Stimulated activated CD8-positive, alpha-beta memory T cell treated with anti-CD3 and anti-CD28 coated beads, Interleukin-4, amount 100 ng/mL, for 1 hour (primary cell): ENCODE measurements at places on chromosomes 12 and 14.

- DNase-seq: no peak
These were observed at the start of gene ACVRL1 for GRCh38 chr12:51907083-51907855. TSS of gene ACVRL1 (plus strand) at chr12:51907504. CDS start at chr12:51912475, 4,971 bp downstream.

GRCh38 chr14:39984323-39984722 lies 552.1 kb upstream of the FBXO33 start:
- no peak for DNase-seq

DNA sequence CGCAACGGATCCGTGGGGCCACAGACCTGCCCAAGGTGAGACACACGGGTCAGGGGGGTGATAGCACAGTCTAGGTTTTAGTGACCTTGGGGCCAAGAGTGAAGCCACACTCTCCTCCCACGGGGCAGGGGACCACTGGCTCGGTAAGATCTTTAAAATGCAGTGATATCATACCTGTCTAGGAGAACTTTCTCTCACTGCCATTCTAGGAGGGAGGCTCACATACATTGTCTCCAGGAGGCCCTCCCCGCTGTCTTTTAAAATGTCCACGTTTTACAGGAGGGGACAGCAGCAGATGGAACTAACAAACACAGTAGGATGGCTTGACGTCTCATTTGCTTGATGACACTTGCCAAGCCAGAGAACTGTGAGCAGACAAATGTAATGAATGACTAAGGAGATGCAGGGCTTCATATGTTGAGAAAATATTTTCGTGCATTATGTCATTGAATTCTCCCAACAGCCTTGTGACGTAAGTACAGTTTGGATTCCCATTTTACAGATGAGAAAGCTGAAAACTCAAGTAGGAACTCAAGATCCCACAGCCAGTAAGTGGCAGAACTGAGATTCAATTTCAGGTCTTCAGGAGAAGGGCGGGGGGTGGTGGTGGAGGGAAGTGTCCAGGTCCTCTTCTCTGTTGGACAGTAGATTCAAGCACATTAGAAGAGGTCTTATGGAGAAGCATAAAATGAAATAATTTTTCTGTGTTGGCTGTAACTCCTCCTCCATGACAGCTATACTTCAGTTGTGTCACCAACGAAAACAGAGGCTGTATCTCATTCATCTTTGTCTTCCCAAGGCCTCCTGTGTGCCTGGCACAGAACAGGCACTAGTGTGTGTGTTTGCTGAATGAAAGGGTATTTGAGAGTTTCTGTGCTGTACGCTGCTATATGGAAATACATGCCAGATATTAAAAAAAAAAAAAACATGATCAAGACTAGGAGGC lies 2.1 kb downstream of the VASH1 start:
- no peak for DNase-seq

GRCh38 chr14:96693987-96694386 lies 103.2 kb upstream of the VRK1 start:
- no peak for DNase-seq

DNA sequence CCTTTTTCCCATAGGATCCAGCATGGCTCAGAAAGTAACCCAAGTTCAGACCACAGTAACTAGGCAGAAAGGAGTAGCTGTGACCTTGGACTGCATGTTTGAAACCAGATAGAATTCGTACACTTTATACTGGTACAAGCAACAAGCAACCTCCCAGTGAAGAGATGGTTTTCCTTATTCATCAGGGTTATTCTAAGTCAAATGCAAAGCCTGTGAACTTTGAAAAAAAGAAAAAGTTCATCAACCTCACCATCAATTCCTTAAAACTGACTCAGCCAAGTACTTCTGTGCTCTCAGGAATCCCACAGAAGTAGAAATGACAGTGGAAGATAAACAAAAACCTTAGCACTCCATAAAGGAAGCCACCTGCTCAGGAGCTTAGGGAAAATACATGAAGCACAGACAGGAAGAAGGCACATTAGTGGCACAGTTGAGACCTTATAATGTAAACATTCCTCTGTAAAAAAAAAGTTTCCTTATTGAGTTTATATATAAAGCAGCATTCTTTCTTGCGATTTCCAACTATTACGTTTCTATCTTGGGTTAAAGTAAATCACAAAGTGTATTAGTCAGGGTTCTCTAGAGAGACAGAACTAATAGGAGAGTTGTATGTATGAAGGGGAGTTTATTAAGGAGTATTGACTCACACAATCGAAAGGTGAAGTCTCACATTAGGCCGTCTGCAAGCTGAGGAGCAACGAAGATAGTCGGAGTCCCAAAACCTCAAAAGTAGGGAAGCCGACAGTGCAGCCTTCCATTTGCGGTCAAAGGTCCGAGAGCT lies 398.4 kb downstream of the DAD1 start:
- no peak for DNase-seq

DNA sequence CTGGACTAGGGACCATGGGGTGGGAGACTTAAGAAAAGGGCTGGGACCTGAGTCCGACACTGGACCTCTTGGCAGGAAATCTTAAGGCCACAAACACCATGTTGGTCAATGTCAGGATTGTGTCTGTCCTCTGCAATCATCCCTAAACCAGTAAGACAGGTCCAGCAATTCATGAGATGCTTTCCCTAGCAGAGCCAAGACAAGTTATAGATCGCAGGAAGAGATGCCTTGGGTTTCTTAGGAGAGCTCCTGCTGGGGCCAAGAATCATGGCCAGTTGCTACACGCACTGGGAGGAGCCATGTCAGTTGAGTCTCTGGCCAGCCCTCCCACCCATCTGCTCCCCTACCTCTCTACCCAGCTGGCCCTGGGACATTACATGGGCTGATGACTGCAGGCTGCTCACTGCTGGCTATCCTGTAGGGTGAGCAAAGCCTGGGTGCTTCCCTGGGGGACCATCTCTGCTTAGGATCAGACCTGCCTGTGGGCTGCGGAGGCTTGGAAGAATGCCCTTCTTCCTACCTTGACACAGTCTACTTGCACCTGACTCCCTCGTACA lies 14.2 kb downstream of the PLEKHH1 start:
- no peak for DNase-seq

DNA sequence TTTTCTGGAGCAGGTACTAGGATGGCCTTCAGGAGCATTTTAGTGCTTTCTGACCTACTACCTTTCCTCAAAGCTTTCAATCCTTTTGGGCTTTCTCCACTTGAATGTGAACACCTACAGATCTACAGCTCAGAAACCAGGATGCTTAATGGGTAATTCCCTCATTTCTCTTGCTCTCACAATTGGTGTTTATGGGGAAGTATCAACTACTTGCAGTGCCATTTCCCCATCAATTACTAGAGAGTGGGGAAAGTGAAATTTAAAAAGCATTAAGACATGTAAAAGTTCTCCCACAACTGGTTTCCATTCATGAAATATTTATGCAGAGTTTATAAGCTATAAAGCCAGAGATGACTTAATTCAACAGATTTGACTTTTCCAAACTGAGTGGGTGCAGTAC lies 2.1 kb upstream of the YY1 start:
- no peak for DNase-seq

DNA sequence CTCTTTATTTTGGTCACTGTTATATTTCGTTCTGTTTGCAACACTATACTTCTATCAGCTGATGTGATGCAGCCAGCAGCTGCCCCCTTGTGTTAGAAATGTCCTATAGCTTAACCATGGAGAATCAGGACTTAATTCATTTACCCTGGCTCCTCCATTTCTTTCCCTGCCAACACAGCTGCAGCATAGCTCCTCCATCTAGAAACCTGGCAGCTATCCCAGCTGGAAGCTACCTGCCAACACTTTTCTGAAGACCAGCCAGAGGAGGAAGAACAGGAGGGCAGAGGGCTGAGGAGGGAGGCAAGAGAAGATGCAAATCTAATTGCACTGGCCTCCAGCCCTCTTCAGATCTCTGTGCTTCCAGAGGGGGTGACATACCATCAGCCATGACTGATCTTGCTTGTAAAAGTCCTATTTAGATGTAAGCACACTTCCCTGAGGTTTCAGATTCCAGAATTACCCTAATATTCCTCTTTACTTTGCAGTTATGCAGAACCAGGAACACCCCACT lies 156.8 kb upstream of the TMEM260 start:
- DNase-seq: no peak

- DNase-seq: no peak
These were observed 247.1 kb downstream of the MSRB3 start for GRCh38 chr12:65525491-65526141.

- DNase-seq: peak; percentile 67
These were observed 5.4 kb upstream of the RALGAPA1 start for GRCh38 chr14:35814371-35815005.

DNA sequence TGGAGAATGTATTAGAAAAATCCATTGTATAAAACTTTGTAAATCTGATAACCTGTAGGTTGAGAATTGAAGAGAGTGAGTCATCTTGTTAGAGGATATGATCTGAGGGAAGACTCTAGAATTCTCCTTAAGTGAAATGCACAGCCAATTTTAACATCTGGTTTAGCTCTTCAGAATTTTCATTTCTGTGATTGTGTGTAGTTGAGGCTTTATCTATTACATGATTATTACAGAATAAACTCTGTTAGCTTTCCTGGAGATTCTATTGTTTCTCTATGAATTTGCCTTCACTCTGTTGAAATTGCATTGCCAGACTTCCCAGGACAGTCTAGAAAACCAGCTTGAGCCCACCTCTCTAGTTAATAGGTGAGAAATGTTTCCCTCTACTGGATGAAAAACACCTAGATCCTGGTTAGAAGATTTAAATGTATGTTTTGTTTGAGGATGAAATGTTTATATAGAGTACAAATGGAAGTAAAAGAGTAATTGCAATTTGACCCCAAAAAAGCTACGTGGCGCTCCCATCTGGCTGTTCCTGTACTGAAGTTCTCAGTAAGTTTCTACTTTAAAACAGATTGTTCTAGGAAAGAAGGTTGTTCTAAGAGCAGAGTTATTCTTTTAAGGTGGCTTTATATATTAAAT lies 2.9 kb downstream of the NUDT4 start:
- no peak for DNase-seq

GRCh38 chr12:49225576-49226166 lies 36.8 kb upstream of the TUBA1A start:
- DNase-seq: no peak
